ENCODE measurements at places on chromosomes 6 and 20.
A peak's percentile ranks its signal among the peaks of the same experiment; 100 is the strongest.

DNA sequence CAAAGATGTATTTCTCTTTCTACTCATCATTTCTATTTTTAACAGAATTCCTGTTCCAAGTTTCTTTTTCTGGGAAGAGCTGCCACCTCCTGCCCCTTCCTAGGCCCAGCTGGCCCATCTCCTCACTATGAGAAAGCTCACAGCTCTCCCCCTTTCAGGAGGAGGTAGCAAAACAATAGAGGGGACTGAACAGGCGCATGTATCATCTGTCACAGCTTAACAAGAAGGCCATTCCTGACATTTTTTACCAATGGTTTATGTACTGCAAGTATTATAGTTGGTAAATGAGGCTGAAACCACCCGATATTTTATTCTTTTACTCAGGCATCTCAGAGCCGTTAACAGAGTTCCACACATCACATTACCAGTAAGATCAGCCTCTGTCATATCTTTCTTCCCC lies 103.7 kb upstream of the MTHFD1L start:
- DNase-seq: no peak

DNA sequence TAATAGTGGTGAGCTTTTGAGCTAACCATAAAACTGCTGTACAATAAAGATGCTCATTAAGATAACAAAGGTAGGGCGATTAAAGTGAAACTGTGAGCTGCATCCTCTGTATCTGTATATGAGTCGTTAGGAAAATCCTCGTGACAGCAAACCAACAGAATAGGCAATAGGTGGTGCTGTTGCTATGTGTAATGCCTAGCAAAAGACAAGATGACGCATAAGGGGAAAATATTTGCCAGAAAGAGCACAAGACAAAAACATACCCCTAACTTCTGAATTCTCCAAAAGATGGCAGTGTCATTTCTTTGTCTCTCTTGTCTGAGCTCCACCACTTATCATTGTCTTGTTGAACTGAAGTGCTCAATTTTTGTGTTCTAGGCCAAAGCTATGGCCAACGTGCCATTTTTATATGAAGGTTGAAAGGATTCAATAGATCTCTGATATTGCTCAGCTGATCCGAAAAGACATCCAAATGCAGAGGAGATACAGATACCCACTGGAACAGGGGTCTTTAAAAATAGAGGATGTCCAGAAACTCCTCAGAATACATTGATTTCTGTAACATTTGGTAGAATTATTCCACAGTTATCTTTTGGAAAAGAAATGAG lies 56.3 kb upstream of the ANKEF1 start:
- DNase-seq: peak; percentile 93

DNA sequence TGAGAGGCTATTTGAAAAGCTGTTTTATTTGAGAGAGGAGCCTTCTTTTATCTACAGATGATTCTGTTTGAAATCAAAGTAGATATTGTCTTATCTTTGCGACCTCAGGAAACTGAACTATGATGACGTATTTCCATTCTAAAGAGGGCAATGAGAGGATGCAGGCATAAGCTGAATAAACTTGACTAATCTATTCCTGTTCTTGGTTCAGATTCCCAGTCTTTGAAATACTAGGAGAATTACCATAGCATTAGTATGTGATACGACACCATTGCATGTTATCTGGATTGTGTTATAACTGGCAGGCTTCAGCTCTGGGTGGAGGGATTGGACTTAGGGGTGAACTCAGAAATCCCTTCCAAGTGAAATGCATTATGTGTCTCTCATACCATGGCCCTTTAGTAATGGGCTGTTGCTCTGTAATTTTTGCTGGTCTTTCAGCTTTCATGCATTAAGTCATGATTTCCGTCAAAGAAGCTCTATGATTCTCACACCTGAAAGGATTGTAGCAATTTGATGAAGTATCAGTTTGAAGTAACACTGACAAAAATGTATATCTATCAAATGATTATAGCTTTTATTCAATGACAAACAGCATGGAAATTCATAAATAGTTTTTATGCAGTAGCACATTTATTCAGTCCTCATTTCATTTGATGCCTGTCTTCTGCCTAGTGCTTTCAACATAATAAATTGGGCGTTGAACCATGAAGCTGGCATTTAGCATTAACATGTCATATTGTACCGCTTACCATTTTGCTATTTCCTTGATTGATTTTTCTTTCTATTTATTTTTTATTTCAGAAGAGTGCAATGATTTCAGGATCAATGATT lies 138.4 kb upstream of the SPACA1 start:
- no peak for DNase-seq

GRCh38 chr6:130625825-130626527 lies 201.2 kb upstream of the SMLR1 start:
- peak; percentile 54 for DNase-seq

- no peak for DNase-seq
Measured at GRCh38 chr6:41474213-41474933, 71.8 kb upstream of the FOXP4 start.

GRCh38 chr6:18206591-18206990 lies 51.4 kb downstream of the KDM1B start:
- no peak for DNase-seq

GRCh38 chr6:111747396-111747795 lies 125.9 kb downstream of the FYN start:
- DNase-seq: no peak

- no peak for DNase-seq
Measured at GRCh38 chr6:132161283-132161682, 210.1 kb upstream of the CCN2 start.

GRCh38 chr6:142331075-142331551 lies 29.3 kb downstream of the ADGRG6 start:
- DNase-seq: no peak

DNA sequence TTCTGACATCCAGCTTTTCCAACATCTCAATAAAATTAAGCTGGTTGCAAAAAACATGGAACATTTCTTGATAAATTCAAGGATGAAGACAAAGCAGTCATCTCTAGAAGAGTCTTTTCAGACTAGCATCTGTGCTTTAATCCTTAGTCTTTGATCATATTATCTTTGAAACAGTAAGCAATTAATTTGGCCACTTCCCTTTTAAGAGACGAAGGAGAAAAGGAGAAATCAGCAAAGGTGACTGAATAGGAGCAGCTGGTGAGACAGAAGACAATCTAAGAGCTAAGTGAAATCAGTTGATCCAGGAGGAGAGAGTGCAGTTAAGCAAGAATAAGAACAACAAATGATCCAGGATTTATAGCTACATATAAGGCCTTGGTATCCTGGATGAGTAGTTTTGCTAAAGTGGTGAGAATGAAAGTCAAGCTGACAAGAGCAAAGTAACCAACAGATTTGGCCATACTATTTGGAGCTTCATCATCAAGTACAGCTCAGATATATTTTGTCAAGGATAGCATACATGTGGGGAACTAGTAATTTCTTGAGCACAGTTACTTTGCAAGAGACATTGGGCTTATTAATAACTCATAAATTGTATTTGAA lies 215.5 kb downstream of the ADGB start:
- no peak for DNase-seq

- peak; percentile 74 for DNase-seq
Measured at GRCh38 chr6:135183002-135183531, 2.0 kb downstream of the MYB start.

DNA sequence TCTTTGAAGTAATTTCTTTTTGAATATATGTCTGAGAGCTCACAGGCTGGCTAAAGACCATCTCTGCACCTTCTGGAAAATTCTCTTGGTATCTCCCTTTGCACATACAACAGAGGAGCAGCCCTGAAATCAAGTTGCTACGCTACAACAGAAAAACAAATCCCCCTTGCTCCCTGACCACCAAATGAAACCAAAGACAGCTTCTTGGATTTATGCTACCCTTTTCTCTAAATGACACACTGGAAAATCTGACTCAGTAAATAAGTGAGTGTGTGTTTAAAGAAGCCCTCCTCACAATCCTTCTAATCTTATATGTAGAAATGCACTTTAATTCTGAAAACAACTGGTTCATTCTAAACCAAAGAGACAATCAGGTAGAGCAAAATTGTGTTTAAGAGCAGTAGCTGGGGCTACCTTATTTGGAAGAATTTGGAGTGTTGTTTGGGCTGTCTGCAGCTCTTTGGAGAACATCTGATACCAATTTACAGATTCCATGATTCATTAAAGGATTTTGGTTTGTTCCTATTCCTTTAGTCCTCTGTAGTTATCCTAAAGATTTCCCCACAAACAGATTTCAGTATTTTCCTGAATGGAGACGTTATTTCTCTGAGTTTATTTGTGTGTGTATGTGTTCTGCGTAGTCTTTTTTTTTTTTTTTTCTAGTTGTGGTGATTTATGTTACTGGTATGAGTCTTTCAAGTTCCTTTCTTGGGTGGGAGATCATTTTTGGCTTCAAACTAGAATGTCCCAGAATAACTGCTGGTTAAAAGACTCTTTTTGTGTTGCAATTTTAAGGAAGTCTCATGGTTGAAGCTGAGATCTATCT lies 36.4 kb upstream of the UTRN start:
- no peak for DNase-seq

GRCh38 chr6:52407467-52407866 lies 12.7 kb upstream of the EFHC1 start:
- DNase-seq: peak; percentile 77

DNA sequence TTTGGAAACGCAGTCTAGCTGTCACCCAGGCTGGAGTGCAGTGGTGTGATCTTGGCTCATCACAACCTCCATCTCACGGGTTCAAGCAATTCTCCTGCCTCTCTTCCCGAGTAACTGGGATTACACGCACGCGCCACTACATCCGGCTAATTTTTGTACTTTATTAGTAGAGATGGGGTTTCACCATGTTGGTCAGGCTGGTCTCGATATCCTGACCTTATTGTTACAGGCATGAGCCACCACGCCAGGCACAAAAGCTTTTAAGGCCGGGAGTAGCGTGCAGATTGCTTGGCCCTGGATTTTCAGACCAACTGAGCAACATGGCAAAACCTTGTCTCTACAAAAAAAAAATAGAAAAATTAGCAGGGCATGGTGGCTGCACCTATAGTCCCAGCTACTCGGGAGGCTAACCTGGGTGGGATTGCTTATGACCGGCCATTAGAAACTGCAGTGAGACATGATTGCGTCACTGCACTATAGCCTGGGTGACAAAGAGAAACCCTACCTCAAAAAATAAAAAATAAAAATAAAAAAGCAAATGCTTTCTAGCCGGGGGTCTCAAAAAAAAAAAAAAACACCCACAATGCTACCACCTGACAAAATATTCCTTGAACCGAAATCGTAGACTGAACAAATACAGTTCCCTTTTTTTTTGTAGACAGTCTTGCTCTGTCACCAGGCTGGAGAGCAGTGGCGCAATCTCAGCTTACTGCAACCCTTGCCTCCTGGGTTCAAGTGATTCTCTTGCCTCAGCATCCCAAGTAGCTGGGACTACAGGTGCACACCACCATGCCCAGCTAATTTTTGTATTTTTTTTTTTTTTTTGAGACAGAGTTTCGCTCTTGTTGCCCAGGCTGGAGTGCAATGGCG lies 15.0 kb downstream of the RBM39 start:
- no peak for DNase-seq

GRCh38 chr6:107030151-107030550 lies 2.2 kb downstream of the MTRES1 start:
- DNase-seq: no peak

DNA sequence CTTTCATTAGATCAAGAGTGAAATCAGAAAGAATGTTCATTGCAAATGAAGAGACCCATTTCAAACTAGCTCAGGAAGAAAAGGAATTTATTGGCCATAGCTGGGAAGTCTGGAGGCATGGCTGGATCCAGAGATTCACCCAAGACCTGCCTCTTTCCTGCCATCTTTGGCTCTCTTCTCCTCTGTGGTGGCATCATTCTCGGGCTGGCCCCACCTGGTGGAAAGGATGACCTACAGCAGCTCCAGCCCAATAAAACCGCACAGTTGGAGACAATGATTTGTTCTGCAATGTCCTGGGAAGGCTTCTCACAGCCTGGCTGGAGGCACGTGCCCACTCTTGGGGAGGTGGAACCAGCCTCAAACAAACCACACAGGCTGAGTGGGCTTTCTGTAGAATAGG lies 18.1 kb upstream of the FERMT1 start:
- DNase-seq: peak; percentile 4

GRCh38 chr6:62265906-62266525 lies 20.0 kb downstream of the KHDRBS2 start:
- DNase-seq: no peak

GRCh38 chr20:59518881-59519706 lies 85.2 kb upstream of the PHACTR3 start:
- peak; percentile 88 for DNase-seq

DNA sequence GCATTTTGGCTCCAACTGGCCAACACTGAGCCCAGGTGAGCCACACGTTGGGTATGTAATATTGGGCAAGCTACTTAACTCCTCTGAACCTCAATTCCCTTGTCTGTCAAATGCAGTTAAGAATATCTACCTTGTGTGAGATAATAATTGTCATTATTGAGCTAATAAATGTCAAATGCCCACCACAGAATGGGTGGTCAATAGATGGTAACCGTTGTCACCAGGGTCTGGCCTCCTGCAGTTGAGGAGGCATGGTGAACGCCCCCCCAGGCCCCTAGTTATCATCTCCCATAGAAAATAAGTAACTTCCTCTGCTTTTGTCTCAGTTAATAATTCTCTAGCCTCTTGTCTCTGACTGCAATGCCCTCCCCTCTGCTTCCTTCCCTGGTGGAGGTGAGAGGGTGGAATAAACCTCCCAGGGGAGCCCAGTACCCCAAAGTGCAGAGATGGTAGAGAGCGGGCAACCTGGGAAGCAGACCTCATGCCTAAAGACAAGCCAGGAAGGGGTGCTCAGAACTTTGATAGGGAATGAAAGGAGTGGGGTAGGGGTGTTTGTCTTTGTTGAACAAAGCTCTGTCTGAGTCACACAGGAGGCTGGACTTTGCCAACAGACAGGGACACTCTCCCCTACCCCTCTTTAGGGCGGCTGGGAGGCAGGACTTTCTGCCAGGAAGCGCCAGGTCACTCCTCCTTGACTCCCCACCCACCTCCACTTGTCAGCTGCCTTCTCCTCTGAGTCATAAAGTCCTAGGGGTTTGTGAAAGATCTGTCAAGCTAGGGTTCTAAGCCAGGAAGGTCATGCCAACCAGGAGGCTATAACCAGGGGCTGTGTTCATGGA lies 1.3 kb upstream of the UNC5CL start:
- DNase-seq: no peak

- no peak for DNase-seq
Measured at GRCh38 chr6:157832250-157832967, 9.4 kb downstream of the SNX9 start.

- DNase-seq: no peak
Measured at GRCh38 chr20:19932170-19932667, 84.9 kb upstream of the NAA20 start.

DNA sequence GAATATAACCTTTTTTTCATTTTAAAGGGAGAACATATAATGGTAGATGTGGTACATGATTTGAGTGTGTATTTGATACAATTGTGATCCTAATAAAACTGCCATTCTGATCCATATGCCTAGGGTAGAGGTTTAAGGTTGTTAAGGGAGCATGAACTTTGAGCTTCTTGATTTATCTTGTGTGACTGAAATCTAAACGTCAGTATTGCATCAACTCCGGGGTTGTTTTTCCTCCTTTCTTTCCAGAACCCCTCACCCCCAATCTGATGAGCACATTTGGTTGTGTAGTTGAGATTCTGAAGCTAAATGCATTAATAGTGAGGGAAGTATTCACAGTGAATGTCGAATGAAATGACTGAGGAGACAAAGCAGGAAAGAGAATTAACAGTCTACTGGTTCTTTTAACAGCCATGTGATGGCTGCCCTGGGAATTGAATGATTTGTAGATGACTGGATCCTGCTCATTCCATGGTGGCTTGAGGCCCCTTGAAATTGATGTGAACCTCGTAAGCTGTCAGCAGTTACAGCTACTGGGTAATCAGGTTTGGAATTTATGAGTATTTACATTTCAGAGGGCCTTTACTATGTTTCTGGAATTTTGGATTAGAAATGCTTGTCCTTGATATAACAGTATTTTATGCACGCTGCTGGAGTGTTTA lies 44.8 kb downstream of the FARS2 start:
- DNase-seq: no peak

All from NCI-H1417 (cell line).